ENCODE measurements at places on chromosomes 6 and 20.

GRCh38 chr6:473768-474452 lies 82.4 kb downstream of the IRF4 start:
- DNase-seq: no peak

- DNase-seq: no peak
These were observed 33.3 kb downstream of the NQO2 start for GRCh38 chr6:3032986-3033385.

- DNase-seq: no peak
These were observed 405.3 kb upstream of the HS3ST5 start for GRCh38 chr6:114747995-114748625.

DNA sequence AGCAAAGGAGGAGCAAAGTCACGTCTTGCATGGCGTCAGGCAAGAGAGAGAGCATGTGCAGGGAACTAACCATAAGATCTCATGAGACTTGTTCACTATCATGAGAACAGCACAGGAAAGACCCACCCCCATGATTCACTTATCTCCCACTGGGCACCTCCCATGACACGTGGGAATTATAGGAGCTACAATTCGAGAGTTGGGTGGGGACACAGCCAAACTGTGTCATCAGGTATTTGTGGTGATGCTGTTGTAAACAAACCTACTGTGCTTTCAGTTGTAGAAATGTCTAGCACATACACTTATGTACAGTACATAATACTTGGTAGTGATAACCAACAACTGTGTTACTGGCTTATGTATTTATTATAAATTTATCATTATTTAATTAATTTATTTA lies 128.3 kb downstream of the UTRN start:
- DNase-seq: no peak

DNA sequence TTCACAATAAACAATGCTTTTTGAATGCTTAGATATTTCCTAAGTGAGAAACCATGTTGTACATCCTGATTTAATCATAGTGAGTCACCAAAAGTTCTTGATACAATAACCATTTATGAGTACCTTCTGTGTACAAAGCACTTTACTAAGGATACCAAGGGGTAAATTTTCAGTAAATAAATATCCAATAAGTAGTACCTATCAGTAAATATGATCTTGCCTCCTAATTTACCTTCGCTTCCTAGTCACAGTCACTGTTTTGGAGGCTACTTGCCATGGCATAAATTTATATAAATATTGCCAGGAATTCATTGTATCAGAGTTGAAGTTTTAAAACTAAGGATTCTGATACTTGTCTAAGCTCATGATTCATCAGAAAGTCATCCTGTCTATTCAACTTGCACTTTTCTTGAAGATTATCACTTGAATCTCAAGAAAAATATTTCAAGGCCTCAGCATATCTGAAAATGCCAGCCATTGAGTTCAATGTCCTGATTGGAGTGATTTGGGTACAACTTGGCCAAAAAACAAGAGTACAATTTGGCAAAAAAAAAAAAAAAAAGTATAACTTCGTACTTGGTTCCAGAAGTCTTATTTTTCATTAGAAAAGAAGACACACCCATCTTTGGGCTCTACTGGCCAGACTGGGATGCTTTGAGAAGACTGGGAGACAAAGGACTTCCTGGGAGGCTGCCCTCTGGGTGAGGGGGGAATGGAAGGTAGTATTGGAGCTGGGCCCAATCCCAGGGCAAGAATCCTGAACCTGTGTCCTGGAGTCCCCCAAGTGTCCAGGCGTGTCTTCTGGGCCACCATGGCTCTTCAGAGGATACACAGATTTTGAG lies 32.8 kb downstream of the RAB22A start:
- DNase-seq: no peak

GRCh38 chr20:51735728-51736600 lies 32.2 kb downstream of the ATP9A start:
- no peak for DNase-seq

DNA sequence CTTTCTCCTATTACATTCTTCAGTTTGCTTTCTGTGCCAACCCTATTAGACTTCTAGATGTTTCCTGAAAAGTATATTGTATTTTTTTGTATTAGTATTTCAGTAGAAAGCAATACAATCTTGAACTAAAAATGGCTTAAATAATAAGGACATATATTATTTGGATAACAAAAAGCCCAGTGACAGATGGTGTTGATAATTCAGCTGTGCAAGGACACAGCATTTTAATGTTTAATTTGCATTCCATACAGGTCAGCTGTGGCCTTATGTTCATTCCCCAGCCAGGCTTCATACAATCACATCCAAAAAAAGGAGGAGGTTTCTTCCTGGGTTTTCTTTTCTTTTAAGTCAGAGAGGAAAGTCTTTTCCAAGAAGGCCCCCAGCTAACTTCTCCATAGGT lies 236.9 kb downstream of the CD109 start:
- DNase-seq: no peak

- no peak for DNase-seq
These were observed 11.6 kb downstream of the PDSS2 start for GRCh38 chr6:107447663-107448216.

Measured in activated T-helper 1 cell treated with anti-CD3 and anti-CD28 coated beads, Interleukin-2, amount 50 U/mL, for 16 hours (primary cell).